NCI-H2171 (cell line): ENCODE measurements at places on chromosomes 11 and 22.
A peak's percentile ranks its signal among the peaks of the same experiment; 100 is the strongest.

GRCh38 chr22:36151006-36151595 lies 9.5 kb downstream of the APOL3 start:
- no peak for DNase-seq

GRCh38 chr22:47139013-47139789 lies 376.8 kb downstream of the TBC1D22A start:
- DNase-seq: no peak

GRCh38 chr11:91967026-91967690 lies 257.5 kb upstream of the FAT3 start:
- no peak for DNase-seq

DNA sequence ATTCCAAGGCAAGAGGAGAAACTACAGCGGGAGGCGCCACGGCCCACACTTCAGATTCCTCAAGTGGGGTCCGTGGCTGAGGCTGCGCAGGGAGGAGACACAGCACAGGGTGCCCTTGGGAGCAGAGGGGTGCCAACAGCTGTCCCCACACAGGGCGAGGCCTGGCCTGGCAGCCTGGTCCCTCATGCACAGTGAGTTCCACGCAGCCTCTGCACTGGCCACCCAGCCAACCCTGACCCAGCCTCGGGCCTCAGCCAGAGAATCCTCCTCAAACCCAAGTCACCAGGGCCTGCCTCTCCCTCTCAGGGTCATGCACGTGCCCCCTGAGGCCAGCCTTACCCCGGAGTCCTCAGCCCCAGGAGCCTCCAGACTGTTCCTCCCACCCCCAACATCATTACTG lies 22.4 kb upstream of the MOB2 start:
- no peak for DNase-seq

- DNase-seq: no peak
Observed at GRCh38 chr11:119029340-119030028, 1.2 kb downstream of the SLC37A4 start.

GRCh38 chr11:14249121-14249963 lies 109.6 kb downstream of the RRAS2 start:
- peak; percentile 18 for DNase-seq

DNA sequence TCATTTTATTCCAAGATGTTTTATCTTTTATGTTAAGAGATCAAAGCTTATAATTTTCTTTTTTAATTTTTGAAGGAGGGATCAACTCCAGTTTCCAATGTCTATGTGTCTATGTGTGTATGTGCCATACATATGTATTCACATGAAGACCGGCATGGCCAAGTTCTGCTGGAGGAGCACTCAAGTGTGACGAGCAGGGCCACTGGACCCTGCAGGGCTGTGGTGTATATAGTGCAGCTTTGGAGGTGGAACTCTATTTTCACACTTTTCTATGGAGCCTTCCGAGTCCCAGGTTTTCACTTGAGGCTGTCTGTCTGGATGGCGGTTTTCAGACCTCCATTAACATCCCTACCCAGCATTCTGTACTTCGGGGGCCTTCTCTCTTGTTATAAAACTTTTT lies 36.5 kb upstream of the TTC12 start:
- DNase-seq: no peak

- no peak for DNase-seq
Observed at GRCh38 chr11:11622772-11623171, 967 bp upstream of the GALNT18 start.

- no peak for DNase-seq
Observed at GRCh38 chr22:40237241-40237640, 59.5 kb downstream of the TNRC6B start.

- DNase-seq: no peak
Observed at GRCh38 chr11:68469122-68469521, 8.6 kb downstream of the PPP6R3 start.
